Mesenteric fat pad (tissue), 1 donor: ENCODE measurements at places on chromosomes 5 and 9. TPM values are rescaled to one million over a fixed set of nuclear protein-coding genes. Genes with fewer than 3 reads are reported as not detected.

GRCh38 chr9:22052376-22052945, 43.4 kb upstream of the CDKN2B start:
- no peak for DNase-seq

DNA sequence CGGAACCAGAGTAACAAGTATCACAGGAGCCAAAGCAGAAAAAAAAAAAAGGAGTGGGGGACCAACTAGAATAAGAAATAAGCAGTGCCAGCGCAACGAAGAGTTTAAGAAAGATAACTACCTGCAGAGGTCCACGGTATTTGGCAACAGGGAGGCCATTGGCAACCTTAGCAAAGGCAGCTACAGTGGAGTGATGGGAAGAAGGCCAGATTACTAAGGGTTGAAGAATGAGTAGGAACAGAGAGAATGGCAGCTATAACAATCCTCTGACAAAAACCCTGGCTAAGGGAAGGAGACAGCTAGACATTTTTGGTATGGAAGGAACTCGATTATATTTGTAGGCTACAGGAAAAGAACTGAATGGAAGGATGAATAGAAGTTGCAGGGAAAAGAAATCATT, 93.4 kb upstream of the DMAC1 start:
- DNase-seq = no peak

ALDH7A1 gene
- total RNA-seq = 25.1 TPM

CENPK gene
- total RNA-seq = 0.80 TPM

- DNase-seq = no peak
These were observed 38.7 kb downstream of the SLC28A3 start for GRCh38 chr9:84301851-84302250.

DNA sequence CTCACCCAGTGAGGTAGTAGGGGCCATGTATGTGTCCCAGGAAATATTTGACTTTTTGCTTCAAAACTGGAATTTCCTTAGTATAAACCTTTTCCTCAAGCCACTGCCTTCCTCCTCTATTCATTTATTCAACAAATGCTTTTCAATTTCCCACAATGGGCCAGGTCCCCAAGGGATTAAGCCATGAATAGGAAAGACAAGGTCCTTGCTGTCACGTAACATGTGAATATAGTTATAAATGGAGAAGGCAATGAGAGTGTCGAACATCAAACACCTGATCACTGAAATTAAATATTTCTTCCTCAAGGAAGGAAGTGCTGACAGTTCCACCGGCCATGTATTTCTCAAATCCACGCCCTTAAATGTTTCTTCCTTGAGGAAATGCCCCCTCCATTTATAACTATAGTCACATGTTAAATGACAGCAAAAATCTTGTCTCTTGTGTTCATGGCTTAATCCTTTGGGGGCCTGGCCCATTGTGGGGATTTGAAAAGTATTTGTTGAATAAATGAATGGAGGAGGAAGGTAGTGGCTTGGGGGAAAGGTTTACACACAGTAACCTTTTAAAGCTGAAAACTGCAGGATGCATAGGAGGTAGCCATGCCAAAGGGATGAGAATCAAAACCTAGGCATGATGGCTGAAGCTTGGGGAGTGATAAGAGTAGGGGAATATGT, 145.5 kb downstream of the PTTG1 start:
- DNase-seq = no peak

TMC1 gene
- total RNA-seq = 0.48 TPM

DNA sequence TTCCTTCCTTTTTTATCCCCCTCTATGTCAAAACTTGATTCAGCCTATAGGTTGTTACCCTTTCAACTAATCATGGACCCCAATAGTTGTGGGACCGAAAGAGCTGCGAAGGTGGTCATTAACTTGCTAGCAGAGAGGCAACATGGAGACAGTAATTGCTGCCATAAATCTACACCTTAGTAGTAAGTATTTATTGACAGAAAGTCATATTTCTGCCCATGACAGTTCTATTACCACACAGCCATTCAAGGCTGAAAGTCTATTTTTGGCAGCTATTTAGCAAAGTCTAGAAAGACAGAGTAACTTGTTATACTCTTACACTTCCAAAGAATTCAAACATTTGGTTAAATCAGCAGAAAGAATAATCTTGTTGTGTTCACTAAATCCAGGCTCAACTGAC, 236.2 kb downstream of the PRELID2 start:
- DNase-seq = no peak

DNA sequence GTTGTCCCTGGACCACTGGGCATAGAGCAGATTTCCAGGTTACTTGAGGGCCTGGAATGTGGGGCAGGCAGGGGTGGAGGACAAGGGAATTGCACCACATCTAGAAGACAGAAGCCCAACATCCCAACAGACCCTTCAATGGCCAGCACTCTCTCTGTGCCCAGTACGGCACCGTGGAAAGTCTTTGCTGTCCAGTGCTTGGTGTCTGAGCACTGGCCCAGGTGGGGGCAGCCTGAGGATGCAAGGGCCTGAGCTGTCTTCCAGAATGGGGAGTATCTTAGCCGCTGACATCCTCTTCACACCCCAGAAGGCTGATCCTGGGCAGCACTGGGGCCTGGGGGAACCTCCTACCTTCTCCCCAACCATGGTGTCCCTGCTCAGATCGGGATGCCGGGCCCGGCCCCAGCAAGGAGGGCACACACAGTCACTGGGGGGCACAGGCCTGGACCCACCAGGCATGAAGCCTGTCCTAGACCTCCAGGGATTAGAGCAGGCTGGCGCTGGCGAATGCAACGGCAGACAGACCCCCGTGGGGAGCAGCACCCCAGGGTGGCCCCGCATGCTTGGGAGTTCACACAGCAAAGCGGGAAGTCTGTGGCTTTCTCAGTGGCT, 40.6 kb upstream of the OLFM1 start:
- peak; percentile 84 for DNase-seq
